ENCODE measurements at places on chromosomes 12 and 14.

GRCh38 chr14:51860825-51861499, 550 bp downstream of the GNG2 start:
- DNase-seq, result no peak

DNA sequence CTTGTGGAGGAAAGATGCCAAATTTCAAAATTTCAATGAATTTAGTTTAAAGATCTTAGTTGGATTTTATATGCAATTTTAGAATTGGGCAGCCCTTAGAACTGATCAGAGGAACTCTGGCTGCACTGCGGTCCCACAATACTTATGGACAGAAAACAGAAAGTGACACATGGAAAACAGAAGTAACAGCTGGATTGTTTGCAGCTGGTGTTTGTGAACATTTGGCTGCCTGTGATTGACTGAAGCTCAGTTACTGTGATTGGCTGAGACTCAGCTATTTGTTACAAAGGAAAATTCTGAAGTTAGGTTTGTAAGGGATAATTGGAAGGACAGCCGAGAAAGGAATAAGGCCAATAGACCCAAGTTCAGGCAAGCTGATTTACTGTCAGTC, 10.0 kb upstream of the KRT86 start:
- no peak for DNase-seq

GRCh38 chr14:91232052-91232451, 12.5 kb downstream of the GPR68 start:
- DNase-seq, result no peak

DNA sequence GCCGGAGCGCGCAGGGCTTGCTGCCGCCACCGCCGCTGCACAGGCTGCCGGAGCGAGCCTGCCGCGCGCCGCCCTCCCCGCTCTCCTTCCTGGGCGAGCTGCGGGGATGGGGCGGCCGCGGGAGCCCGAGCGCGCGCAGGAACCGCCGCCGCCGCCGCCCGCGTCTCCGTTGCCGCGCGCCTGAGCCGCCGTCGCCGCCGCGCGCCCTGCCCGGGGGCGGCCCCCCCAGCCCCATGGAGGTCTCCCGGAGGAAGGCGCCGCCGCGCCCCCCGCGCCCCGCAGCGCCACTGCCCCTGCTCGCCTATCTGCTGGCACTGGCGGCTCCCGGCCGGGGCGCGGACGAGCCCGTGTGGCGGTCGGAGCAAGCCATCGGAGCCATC, 352 bp downstream of the PLXNC1 start:
- no peak for DNase-seq

DNA sequence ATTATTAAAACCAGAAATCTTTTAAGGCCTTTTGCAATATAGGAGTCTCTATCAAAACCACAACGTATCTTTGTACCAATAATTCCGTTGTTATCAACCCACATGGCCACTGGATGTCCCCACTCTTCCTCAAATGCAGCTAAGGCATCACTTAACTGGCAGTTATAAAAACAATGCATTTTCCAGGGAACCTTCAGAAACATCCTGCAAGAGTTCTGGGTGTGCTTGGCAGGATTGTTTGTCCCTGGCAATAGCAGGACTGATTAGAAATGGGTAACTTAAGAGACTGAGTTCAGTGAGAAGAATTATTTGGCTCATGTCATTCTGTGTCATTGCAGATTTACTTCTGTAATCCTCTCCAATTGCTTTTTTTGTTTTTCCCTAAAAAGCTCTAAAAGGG, 112.0 kb downstream of the SLC15A5 start:
- no peak for DNase-seq

GRCh38 chr14:53531730-53532129, 378.6 kb upstream of the DDHD1 start:
- DNase-seq, result no peak

DNA sequence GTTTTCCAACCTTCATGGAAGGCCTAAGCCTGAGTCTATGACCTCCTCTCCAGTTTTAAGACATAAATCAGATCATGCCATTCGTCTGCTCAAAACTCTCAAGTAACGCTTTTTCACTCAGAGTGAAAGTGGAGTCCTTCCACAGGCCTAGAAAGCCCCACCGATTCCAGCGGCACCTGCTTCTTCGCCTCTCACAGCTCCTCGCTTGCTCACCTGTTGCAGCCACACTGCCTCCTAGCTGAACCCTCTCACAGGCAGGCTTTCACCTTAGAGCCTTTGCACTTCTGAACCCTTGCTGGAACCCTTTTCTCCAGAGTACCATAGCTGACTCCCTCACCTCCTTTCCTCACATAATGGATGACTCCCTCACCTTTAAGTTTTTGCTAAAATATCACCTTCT, 301.1 kb downstream of the ZFP36L1 start:
- no peak for DNase-seq

DNA sequence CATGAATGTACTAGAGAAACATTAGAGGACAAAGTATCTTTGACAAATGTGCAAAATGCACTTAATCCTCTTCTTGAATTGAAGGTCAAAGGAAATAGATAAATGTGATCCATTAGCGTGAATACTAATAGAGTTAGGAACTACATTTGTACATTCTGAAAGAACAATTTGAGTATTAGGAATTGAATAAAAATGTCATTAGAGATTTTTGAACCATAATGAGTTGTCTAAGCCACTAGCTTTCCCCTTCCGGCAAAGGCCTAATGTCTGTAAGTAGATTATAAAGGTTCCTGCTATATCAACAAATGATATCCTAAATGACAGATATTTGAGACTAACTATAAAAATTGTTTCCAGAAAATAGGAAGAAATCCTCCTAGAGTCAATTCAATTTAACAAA, 59.8 kb downstream of the KIF21A start:
- DNase-seq, result no peak

DNA sequence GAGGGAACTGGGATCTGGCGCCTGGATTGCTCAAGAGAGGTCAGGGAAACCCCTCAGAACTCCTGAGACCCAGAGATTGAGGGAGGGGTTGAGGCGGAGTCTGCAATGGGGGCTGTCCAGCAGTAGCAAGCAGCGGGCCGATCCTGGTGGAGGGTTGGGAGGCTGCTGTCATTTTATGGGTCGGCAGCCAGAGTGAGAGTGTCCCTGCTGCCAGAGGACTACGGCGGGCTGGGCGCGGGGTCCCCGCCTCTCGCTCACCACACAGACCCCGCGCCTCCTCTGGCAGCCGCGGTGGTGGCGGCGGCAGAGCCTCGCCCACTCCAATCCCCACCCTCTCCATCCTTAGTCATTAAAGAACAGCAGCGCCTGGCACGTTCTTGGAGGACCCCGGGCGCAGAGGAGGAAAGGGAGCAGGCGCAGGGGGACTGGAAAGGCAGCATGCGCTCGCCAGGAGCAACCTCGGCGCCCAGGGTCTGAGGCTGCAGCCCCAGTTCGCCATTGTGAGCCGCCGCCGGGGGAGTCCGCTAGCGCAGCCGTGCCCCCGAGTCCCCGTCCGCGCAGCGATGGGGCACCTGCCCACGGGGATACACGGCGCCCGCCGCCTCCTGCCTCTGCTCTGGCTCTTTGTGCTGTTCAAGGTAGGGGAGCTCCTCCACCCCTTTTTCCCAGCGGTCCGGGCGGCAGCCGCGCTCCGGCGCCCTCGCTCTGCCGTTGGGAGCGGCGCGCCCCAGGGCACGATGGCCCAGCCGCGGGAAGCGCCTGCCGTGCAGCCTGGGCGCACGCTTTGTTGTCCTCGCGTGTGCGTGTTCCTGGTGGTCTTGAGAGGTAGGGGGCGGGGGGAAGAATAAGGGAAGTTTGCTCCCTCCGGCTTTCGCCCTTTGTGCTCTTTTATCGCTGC, at the start of gene PTPRO:
TSS of gene PTPRO (plus strand) at position 345 of the 898 bp plus-strand sequence.
- no peak for DNase-seq

GRCh38 chr12:1289371-1290155, 298.5 kb downstream of the ERC1 start:
- no peak for DNase-seq

All from activated naive CD4-positive, alpha-beta T cell (primary cell).